Cerebellar nuclear complex (tissue), 1 donor: ENCODE measurements at places on chromosomes 4 and X.

GRCh38 chrX:39805022-39805421, 292.7 kb downstream of the BCOR start:
- no peak for DNase-seq

DNA sequence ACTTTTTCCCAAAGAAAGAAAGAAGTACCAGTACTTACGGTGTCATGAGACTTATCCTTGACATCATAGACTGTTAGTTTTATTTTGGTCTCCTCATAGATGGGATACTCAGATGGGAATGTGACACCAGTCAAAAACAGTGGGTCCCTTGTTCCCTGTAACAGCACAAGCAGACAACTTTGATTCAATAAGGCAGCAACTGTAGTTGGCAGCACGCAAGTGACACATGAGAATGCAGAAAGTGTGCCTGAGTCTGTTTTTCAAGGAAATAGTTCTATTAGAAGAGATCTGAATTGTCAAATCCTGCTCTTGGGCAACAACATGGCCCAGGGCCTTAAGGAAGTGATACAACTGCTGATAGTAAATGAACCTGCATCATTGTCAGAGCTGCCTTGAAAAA, 443.2 kb downstream of the INPP4B start:
- no peak for DNase-seq

- DNase-seq, result no peak
These were observed 128.5 kb downstream of the LARP7 start for GRCh38 chr4:112765317-112765974.

- no peak for DNase-seq
These were observed 12.2 kb downstream of the SMPX start for GRCh38 chrX:21745756-21746155.

DNA sequence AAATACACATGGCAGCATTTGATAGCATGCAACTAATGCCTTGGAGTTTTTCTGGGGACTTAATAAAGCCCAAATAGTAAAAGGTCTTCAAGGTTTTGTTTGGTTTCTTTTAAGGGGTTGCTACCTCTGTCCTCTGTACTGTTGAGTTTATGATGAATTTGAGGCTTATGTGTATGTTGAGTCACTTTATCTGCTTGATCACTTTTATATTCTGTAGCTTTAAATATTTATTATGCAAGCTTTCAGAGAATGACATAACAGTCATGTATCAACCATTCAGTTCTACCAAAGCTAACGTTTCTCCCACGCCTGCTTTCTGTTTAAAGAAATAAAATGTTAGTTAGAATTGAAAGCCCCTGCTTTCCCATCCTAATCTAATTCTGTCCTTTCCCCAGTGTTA, 122.2 kb downstream of the NHS start:
- DNase-seq, result no peak

- no peak for DNase-seq
These were observed 17.3 kb upstream of the UVSSA start for GRCh38 chr4:1329408-1330371.

- no peak for DNase-seq
These were observed 72.7 kb upstream of the DCLK2 start for GRCh38 chr4:150005537-150005936.

GRCh38 chrX:149837639-149838038, 43.3 kb upstream of the MAGEA8 start:
- no peak for DNase-seq
